Stimulated activated CD4-positive, alpha-beta T cell treated with anti-CD3 and anti-CD28 coated beads, Interleukin-2, amount 100 ng/mL, for 4 hours (primary cell): ENCODE measurements at places on chromosomes 7 and 10.

DNA sequence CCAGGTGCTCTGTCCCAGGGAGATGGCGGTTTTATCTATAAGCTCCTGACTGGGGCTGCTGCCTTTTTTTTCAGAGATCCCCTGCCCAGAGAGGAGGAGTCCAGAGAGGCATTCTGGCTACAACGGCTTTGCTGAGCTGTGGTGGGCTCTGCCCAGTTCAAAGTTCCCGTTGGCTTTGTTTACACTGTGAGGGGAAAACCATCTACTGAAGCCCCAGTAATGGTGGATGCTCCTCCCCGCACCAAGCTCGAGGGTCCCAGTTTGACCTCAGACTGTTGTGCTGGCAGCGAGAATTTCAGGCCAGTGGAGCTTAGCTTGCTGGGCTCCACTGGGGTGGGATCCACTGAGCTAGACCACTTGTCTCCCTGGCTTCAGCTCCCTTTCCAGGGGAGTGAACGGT is 16.4 kb upstream of the SLC26A5 start:
- DNase-seq, result no peak

DNA sequence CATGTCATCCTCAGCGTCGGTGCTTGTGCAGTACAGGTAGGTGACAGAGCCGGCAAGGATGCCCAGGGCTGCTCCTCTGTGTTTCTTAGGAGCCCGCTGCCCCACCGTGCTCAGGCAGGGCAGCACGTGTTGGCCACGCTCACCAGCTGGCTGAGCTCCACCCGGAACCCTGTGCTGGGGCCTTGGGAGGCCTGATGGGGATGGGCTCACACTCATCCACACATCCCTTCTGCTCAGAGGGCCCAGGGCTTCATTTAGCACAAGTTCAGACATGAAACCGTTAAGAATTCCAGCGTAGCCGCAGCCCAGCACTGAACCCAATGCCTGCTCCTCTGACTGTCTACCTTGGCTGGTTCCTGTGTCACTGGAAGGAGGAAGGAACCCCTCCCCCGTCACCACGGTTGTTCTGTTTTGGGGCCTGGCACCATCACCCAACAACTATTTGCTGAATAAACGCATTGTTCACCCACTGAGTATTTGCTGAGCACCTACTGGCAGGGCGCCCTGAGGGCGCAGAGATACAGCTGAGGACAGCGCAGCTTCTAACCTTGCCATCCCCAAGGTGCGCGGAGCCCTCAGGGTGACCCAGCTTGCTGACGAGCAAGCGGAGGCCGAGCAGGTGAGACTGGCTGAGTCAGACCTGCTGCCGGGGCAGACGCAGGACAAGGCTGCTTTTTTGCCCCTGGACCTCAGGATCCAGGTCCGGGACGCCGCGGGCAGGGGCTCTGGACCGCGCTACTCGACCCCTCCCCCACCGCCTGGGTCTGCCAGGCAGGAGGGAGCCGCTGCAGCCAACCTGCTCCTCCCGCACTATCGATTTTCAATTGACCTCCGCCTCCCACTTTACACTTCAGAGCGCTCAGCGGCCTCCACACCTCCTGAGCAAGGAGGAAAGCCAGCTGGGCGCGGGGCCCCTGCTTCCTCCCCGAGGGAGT is 50.6 kb upstream of the RET start:
- DNase-seq, result no peak

- DNase-seq, result no peak
Measured at GRCh38 chr7:96122746-96123145, 199.2 kb downstream of the SLC25A13 start.

DNA sequence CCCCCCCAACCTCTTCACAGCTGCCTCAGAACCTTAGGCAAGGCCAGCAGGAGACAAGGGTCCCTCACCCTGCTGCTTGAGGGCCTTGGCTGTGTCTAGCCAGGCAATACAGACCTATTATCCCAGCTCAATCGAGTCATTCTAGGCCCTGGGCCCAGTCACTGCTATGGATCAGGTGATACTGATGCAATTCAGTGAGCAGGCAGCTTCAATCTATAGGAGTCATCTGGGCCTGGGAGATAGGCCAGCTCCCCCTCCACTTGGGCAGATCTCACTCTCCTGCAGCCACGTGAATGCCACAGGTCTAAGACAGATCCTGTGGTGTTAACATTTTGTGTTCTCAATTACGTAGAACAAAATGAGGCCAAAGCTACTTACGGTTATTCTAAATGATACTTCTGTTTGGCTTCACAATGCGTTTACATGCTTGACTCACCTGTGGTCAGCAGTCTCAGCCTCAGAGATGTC is 68.0 kb upstream of the LRRC4 start:
- no peak for DNase-seq

GRCh38 chr10:25061711-25062449 is 45.5 kb downstream of the THNSL1 start:
- no peak for DNase-seq
